ENCODE measurements at places on chromosomes 3 and 15.

- DNase-seq: no peak
Observed at GRCh38 chr3:194950906-194951628, 265.4 kb downstream of the FAM43A start.

- DNase-seq: no peak
Observed at GRCh38 chr3:197076415-197076814, 46.8 kb upstream of the MELTF start.

DNA sequence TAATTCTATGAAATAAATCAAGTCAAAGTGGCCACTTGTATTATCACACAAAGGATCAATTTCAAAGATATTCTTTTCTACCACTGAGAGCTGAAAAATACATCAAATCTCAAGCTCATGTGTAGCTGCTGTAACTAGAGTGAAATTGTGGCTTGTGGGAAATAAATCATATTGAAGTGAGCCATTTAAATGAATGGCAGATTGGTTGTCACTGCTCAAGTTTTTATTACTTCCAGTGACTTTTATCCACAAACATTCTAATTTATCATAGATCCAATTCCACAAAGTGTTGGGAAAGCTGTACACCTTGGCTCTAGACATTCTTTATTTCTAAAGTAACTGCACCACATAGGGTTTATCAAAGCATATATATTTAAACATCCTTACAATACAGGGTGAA lies 285.4 kb downstream of the CNTN3 start:
- no peak for DNase-seq

GRCh38 chr15:35182841-35183479 lies 97.9 kb upstream of the NANOGP8 start:
- no peak for DNase-seq

DNA sequence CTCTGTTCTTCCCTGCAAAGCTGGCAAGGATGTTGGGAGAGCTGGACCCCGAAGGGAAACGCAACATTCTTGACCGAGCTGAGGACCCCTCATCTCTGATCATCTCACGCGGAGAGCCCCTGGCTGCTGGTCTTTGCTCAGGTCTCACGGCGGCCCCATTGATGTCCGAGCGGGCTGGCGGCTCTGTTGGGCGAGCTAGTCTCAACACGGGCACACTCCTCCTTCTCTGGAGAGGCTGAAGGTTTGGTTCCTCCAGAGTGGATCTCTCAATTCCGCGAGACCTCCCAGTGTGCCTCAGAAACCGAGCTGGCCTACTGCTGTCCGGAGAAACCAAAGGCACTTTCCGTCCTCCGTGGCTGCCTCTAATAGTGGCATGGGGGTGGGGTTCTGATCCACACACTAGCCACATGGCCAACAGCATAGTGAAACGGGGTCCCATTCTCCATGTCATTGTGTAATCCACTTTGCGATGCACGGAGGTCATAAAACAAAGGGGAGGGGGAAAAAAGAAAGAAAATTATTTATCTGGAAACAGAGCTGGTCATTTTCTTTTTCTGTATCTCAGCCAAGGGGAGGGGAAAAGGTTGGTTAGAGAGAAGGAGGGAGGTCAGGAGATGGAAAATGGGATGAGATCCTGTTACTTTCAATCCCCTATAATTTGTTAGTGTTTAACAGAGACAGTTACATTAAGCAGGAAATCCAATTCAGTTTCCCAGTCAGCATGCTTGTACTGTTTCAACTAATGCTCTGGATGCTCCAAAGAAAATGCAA lies 1.3 kb downstream of the CCDC80 start:
- DNase-seq: no peak

- no peak for DNase-seq
Observed at GRCh38 chr15:50698101-50698500, 11.5 kb upstream of the TRPM7 start.

- DNase-seq: no peak
Observed at GRCh38 chr3:177721864-177722785, 524.8 kb upstream of the TBL1XR1 start.

DNA sequence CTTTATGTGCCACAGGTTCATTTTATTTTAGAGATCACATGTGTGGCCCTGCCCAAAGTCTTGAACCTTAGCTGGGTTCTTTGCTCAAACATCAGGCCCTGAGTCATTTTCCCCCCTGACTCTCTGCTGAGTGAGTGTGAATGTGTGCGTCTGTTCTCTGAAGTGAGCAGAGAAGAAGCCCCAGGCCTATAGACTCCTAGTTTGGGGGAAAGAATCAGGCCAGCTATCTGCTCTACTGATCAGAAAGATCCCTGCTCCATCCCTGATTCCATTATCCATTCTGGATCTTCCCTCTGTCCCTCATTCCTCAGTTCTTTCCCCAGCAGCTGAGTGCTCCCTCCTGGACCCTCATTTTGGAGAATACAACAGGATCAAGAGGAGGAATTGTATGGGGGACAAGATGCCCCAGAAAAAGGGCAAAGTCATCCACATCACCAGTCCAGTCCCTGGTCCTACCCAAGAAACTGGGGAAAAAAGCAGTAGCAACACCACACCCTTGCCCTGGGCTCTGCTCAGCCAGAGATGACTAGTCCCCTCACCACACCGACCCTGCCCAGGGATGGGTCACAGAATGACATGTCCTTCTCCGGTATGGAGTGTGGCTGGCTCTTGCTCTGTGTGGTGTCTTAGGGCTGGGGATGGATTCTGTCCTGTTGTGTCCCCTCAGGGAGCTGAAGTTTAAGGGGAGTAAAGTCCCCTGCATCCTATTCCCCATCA lies 3.2 kb downstream of the DUOX1 start:
- no peak for DNase-seq

DNA sequence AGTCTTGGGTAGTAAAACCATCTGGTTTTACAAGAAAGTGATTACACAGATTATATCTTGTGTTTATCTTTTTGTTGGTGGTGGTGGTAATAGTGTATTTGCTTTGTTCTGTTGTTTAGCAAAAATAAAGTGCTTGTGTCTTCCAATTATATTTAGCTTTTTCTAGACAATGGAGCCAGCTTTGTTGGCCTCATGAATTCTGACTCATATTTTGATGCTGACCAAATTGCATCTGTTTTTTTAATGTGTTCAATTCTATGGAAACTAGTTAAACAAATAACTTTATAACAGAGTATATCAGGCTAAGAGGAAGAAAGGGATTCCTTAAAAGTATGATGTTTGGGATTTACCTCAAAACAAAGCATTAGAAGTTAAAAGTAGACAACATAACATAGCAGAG lies 69.3 kb upstream of the BFSP2 start:
- DNase-seq: no peak

DNA sequence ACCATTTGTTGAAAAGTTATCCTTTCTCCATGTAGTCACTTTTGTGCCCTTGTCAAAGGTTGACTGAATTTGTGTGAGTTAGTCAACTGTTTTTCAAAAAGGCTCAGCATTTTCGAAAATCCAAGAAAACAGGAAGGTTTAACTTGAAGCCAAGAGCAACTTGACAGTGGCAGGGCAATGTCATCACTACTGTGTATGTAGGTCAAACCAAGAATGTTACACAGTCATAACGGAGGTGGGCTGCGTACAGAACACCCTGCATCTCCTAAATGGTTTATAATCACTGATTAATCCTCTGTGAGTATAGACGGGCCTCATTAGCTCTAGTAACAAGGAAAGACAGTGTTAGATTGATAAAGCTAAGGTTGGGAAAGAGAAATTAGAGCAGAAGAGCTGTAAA lies 1064.9 kb downstream of the FHIT start:
- DNase-seq: no peak

DNA sequence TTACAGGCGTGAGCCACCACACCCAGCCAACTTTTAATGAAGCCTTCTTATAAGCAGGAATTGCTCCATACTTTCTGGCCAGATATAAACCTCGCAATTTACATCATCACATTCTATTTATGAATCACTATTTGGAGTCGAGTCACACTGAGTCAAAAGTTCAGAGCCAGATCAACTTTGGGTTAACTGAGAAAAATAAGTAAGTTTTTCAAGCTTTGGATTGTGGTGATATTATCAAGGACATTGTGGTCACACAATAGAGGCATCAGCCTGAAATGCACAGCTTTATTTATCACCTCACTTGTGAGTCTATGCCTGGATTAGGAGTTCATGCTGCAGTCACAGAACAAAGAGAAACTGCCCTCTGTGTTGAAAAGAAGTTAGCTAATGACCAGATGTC lies 1163.5 kb downstream of the ROBO1 start:
- DNase-seq: peak; percentile 9

- DNase-seq: peak; percentile 20
Observed at GRCh38 chr3:16480861-16481545, 32.5 kb downstream of the RFTN1 start.

DNA sequence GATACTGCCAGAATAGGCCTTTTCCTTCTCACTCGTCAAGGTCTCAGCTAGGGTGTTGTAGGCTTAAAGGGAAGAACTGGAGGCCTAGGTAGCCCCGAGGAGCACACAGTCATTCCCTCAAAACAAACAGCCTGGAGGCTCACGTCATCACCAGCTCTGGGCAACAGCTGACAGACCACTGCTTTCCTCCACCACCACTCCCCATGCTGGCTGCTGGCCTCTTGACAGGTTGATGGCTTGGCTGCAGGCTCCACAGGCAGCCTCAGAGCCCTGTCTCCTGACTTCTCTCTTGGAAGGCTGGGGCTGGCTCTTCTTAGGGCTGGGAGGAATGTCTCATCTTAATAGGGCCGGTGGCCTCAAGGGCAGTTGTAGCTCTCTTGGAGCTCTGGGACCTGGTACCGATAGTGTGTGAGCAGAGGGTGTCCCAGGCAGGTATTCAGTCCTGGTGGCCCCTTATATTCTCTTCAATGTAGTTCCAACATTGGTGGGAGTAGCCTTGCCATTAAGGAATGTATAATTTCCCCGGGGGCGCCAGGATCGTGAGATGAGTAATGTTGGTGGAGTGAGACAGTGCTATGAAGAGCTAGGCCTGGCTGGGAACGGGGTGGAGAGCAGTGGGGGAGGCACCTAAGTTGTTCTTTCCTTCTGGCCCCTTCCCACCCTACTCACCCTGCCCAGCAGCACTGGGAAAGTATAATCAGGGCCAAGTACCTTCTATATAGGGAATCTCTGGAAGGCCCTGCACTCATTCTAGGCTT lies 6.1 kb upstream of the AP2M1 start:
- peak; percentile 57 for DNase-seq

DNA sequence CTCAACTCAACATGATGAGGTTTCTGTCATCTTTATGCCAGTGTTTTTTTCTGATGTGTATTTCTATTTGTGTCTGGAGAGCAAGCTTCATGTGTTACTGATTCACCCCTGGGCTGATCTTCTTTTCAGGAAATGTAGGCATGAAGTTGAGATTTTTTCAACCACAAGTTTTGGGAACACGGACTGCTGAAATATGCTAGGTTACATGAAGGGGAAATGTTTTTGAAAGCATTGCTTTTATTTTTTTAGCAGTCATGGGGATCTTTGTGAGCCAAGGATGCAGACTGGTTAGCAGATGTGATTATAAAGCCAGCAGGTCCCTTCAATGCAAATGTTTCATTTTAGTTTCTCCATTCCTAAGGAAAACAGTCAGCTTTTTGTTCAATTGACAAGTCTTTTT lies 219.3 kb upstream of the COL8A1 start:
- no peak for DNase-seq

DNA sequence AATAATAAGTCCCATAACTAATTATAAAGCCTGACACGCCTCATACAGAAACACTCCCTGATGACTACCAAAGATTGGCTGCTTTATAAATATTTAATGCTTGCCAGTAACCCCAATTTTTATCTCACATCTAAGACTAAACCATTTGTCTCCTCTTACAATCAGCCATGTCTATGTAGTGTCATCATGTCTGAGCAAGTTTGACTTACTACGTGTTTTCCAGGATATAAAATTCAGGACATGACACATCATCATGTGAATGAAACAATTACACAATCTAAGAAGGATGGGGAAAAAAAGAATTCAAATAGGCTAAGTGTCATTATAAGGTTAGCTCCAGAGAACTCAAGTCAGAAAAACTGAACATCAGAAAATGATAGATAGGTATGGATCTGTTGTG lies 208.7 kb downstream of the MECOM start:
- DNase-seq: no peak

DNA sequence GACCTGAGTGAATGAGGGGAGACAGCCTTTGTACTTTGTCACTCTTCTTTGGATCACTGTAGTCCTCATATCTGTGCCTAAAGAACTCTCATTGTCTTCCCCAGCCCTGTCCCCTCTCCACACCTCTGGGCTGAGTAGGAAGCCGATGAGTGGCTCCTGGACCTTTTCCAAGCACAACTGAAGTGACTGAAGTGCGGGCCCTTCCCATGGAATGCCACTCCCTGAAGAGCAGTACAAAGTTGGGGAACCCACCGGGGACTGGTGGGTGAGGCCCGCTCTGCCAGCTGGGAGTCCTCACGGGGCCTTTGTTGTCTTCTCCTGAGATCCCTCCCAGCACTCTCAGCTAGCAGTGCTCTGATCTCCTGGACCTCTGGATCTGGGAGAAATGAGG lies 90.1 kb downstream of the AAGAB start:
- DNase-seq: no peak

- no peak for DNase-seq
Observed at GRCh38 chr3:10361375-10361774, 40.5 kb upstream of the SEC13 start.

- DNase-seq: no peak
Observed at GRCh38 chr15:72472992-72473610, 1.0 kb upstream of the ARIH1 start.

GRCh38 chr15:77475898-77476297 lies 55.2 kb downstream of the HMG20A start:
- DNase-seq: no peak

GRCh38 chr3:169026543-169027182 lies 636.8 kb downstream of the MECOM start:
- DNase-seq: peak; percentile 43

- no peak for DNase-seq
Observed at GRCh38 chr3:193996641-193997089, 139.3 kb upstream of the HES1 start.

DNA sequence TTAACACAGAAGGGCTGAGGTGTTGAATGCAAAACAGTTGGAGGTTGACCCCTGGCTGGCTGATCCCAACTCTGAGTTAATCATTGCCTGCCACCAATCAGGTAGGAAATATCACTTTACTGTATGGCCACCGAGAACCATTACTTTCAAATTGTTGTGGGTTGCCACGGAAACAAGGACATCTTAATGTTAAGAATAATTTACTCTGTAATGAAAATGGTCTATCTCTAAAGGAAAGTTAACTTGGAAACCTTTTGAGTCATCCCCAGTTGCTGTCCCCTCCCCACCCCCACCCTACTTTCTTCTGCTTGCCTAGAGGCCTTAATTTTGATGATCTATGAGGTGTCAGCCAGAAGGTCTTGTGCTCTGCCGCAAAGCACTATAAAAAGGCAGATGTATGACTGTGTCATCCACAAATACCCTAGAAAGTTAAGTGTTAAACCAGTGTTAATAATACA lies 78.7 kb upstream of the SNRK start:
- DNase-seq: peak; percentile 28

- no peak for DNase-seq
Observed at GRCh38 chr3:114377426-114377825, 83.6 kb downstream of the TIGIT start.

GRCh38 chr3:115804713-115805119 lies 181.4 kb downstream of the GAP43 start:
- DNase-seq: no peak

DNA sequence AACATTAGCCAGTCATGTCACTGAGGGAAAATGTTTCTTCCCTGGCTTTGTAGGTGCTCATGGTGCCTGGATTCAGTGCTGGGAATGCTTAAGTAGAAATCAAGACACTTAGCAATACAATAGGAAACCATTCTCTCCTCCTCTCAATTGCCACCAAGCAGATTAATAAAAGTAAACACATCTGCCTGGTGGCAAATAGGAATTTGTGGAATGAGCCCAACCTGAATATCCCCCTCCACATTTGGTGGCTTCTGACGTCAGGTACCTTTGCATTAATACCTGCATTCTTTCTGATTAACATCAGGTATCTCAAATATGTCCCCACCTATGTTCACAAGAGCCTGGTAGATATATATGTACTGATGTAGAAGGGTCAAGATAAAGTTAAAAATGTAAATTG lies 42.7 kb downstream of the PPP2R3A start:
- no peak for DNase-seq
